Astrocyte of the cerebellum (primary cell): ENCODE measurements at places on chromosomes 3 and 15.

DNA sequence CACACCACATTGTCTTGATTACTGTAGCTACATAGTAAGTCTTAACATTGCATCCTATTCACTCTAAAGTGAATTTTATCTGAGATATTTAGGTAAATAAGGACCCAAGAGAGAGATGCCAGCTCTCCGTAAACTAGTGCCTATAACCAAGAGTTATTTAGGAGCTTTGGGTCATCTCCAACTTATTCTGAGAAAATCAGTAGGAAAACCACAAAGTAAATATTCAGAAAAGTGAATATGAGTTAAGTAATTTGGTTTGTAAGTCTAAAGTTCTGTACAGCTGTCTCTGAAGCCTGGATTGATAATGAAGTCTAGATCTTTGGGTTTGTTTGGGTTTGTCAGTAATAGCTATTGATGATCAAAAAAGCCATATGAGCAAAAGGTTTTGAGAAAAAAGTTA lies 120.0 kb downstream of the FNDC3B start:
- no peak for DNase-seq

GRCh38 chr15:57698243-57698642 lies 8.3 kb upstream of the POLR2M start:
- DNase-seq: no peak

GRCh38 chr3:38555149-38555840 lies 59.2 kb downstream of the EXOG start:
- no peak for DNase-seq

GRCh38 chr3:12413721-12414255 lies 70.5 kb upstream of the TSEN2 start:
- DNase-seq: no peak

- peak; percentile 13 for DNase-seq
These were observed 628.3 kb downstream of the ROBO1 start for GRCh38 chr3:79139395-79140068.

DNA sequence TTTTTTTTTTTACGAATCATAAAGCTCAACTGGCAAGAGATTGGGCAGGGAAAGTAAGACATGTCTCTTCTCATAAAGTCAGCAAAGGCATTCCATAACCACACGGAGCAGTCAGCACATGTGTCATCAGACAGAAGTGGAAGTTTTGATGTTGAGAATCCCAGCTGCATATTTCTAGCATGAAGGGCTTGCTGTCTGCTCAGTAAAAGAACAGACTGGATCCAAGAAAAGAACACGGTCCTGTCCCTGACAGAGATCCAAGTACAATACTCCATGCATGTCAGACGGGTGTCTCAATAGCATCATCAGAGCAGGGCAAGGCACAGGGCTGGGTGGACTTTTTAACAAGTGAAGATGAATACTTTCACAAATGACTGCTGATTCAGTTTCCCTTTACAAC lies 38.2 kb downstream of the ABI3BP start:
- DNase-seq: peak; percentile 20

- no peak for DNase-seq
These were observed 274.2 kb downstream of the XXYLT1 start for GRCh38 chr3:194996746-194997145.

DNA sequence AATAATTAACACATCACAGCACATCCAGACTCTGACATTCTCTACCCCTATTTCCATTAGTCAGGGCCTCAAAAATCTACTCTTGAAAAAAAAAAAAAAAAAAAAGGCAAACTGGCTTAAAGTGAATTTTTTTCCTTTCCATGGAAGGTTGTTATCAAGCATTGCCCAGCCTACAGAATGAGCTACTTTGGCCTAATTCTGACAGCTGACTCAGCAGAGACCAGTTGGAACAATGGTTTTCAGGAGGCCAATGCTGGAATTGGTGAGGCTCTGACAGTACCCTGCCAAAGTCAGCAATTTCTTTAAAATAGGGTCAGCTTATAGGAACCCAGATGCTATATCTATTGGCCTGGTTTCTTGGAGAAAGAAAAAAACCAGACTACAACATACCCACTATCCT lies 454.7 kb downstream of the MAGI1 start:
- no peak for DNase-seq

DNA sequence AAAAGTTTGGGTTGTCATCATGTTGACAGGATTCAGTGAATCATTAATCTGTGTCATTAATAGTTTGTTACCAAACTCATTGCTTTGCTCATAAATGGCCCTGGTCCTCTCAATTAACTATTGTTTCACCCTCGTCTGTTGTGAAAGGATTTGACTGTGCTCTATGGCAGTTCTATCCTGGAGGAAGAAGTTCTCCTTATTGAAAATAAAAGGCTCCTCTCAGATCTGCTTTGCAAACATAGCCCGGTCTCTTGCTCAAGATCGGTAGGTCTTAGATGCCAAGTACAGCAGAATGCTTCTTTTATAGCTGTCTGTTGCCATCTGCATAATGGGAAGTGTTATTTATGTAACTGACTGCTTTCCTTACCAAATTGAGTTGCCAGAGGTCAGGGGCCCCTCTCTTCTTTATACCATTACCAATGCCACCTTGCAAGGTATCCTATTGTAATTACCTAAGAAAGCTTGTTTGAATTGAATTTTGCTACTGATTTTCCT lies 146.5 kb downstream of the EBLN2 start:
- DNase-seq: no peak

DNA sequence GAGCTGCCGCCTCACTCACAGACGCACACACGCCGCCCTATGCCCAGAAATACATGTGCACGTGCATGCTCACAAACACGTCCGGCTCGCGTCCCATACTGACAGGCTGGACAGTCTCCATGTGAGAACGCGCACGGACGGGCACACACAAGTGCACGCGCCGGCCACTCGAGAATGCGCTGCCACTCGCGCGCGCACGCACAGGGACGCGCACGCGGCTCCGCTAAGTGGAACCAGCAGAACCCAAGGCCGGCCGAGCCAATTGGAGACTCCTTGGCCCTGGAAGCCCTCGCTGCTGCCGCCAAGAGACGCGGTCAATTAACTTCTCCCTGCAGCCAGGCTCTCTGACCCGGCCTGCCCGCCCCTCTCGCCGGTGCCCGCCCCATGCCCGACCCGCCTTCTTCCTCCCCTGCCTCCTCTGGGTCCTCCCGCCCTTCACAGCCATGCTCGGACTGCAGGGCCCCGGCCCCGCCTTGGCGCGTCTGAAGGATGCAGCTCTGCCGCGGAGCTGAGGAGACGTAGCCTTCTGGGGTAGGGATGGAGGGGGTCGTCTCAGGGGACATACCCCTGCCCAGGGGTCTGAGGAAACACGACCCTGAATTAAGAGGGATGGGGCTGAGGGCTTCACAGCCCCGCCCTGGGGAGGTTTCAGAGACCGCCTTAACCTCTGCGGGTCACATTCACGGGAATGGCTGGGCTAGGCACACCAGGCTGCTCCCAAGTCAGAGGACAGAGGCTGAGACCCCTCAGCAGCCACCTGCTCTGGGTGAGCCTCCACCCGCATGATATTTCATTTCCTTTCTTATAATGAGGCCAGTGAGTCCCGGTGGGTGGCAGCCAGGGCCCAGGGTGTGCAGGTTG lies 15.0 kb downstream of the PTH1R start:
- no peak for DNase-seq

GRCh38 chr3:41960826-41961750 lies 815 bp downstream of the ULK4 start:
- peak; percentile 31 for DNase-seq

GRCh38 chr15:94467034-94467433 lies 235.7 kb downstream of the MCTP2 start:
- no peak for DNase-seq

DNA sequence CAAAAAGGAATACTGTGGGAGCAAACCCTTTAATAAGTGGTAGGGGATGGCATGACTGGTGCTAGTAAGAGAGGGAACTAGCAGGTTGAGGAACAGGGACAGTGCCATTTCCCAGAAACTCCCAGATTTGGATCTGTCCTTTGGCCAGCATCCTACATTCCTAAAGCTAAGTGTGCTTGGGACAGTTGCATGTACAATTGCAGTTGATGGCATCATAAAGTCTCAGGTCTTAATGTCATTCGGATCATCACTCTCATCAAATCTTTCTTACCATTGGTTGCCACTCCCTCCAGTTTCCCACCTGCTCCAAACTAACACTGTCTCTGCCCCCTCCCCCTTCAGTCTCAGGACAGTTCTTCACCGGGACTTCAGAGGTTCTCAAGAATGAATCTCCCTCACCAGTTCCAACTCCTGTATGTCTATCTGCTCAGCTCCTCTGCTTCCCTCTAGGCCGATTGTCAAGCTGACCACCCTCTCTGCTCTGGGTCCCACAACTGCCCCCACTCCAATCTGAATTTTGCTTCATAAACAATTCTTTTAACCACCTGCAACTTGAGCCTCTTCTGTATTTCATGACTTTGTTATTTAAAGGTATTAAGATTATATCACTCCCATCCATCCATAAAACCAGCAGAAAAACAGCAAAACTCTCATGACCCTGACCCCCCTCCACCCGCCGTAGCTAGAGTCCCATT lies 260.8 kb downstream of the CGGBP1 start:
- no peak for DNase-seq

DNA sequence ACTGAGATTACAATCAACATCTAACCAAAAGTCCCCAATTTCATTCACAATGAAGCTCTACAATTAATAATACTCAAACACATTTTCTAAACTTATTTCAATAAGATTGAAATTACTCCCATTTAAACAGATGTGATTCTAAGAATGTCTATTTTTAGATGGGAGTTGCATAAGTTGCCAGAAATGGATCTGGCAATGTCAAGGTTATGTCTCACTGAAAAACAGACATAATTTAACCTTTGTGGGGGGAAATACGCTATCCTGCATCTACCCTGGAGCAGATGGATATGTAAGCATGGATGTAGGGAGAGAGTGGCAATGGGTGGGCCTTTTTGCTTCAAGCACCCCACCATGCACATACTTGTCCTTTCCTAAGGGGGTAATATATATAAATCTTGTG lies 6.7 kb upstream of the EIF1B start:
- DNase-seq: no peak

GRCh38 chr15:101520395-101520794 lies 30.9 kb upstream of the PCSK6 start:
- DNase-seq: no peak

GRCh38 chr3:62454916-62455315 lies 81.6 kb upstream of the FEZF2 start:
- DNase-seq: no peak

DNA sequence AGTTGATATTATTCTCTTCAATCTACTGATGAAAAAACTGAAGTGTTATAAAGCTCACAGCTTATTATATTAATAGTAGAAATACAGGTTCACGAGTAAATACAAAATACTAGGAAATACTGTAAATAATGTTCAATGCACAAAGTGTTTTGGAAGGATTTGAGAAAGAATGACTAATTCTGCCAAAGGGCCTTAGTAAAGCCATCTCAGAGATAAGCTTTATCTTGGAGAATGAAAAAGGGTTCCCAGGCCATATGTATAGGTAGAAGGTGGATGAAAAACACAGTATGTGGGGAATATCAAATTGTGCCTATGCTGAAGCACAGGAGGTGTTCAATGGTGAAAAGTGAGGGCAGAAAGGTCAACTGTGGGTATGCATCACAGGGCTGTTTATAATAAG lies 123.5 kb downstream of the CMSS1 start:
- DNase-seq: no peak

DNA sequence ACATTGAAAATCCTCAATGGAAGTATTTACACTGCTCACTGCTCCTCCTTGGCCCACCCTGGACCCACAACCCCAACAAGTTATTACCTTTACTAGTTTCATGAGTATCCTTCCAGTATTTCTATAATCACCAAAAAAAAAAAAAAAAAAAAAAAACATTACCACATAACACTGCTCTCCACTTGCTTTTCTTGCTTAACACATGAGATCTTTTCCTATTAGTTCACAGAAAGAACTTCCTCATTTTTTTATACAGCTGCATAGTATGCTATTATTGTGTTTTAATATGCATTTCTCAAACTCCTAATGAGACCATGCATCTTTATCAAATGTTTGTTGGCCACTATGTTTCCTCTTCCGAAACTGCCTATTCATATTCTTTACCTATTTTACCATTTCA lies 14.6 kb downstream of the GABPB1 start:
- no peak for DNase-seq

- no peak for DNase-seq
These were observed 82.4 kb downstream of the P3H2 start for GRCh38 chr3:190038050-190038933.

DNA sequence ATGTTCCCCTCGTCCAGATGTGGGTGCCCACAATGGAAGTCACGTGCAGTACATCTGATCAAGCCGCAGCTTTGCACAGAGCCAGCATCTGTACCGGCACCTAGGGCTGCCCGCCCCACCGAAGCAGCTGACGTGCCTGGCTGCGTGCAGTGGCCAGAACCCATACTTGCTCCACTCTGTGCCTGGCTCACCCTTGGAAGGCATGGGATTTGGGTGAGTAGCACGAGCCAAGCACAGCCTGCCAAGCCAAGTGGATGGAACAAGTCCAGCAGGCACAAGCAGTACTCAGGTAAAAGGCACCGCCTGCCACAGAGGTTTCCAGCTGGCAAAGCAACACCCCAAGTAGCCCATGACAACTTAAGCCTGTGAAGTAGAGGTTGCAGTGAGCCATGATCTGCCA lies 261.3 kb downstream of the TBC1D5 start:
- no peak for DNase-seq

GRCh38 chr15:67915461-67916374 lies 75.9 kb upstream of the RNU6-1 start:
- DNase-seq: no peak

- no peak for DNase-seq
These were observed 20.1 kb downstream of the TGM4 start for GRCh38 chr3:44894485-44894884.

DNA sequence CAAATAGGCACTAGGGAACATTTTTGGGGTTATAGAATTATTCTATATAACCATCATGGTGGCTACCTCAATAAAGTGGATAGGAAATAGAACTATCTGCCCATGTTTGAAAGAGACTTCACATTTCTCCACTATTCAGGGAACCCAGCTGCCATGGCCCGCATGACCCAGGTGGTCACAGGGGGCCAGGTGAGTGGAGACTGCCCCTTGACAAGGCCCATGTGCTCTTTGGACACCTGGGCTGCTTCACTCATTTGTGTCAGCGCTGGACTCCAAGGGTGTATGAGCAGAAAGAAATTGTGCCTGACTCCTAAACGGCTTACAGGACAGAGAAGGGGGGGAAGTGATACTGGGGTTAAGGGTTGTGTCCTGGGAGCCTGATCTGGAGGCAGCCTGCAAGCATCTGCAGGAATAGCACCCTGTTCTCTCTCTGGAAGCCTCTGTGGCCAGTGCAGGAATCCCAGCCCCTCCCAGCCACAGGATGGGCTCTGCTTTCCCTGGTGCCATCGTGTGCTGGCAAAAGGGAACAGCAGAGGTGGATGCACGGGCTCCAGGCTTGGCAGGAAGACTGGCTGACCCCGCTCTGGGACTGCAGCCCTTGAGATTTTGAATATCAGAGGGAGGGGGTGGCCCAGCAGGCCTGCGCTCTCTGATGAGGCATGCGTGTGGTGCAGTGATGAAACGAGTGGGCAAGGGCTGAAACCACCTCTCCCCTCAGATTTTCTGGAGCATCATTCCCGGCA lies 9.1 kb upstream of the C3orf22 start:
- no peak for DNase-seq
